Muscle of back (tissue), 13 donors: ENCODE measurements at places on chromosomes 3 and 15.
A peak's percentile ranks its signal among the peaks of the same experiment; 100 is the strongest.

DNA sequence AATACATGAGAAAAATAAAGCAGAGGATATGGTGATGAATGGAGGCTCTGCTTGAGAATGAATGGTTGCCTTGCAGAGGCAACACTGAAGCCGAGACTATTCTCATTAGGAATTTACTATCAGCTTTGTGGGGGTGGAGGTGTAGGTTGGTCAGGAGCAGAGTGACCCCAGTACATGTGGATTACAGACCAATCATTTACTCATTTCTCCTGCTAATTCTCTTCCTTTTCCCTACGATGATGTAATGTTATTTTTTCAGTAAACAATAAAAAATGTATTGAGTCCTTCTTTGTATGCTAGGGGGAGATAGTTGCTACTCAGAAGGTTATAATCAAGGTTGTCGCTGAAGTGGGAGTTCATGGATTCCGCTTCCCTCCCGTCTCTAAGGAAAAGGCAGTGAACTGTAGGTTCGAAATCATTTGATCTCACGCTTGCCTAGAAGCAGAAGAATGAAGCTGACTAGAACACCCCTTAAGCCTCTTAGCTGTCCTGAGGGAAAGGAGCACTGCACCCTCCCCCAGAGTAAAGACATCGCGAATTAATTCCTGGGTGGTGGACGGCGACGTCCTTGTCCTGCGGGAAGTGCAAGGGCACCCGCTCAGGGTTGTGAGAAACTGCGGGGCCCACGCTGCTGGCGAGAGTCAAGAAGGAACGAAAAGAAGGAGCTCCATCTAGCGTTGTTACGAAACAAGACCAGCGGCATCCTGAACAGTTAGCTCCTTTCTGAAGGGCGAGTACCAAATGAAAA, 213.2 kb upstream of the PFN2 start:
- DNase-seq, result peak; percentile 68

DNA sequence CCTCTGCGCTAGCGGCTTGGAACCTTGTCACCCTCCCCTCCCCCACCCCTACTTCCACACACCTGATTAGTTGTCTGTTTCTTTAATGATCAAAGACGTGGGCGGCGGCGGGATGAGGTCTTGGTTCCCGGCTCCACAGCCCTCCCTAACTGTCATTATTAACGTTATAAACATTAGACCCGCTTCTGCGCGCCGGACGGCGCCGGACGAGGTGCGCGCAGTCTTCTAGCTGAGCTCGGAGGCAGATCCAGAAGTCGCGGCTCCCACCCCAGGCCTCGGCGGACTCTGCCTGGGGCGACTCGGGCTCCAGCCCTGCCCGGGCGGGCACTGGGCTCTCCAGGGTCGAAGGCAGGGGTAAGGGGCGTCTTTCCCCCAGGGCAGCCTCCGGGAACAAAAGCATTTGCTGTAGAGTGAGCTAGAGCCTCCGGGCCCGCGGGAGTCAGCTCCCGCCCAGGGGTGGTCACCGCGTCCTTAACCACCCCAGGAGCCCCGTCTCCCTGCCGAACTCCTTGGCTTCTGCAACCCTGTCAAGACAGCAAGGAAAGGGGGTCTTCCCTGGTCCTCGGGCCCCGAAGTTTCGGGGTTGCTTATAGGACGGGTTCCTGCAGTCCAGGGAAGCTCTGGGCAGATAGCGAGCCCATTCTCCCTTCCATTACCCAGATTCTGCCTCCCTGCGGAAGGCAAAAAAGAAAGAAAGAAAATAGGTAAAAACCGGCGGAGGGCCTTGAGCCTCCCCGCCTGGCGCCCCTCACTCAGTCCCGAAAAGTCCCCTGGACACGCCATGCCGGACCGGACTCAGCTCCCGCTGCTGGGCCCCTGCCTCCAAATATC, 2.2 kb upstream of the ISLR2 start:
- no peak for DNase-seq

- DNase-seq, result no peak
These were observed 91.1 kb upstream of the TPM1 start for GRCh38 chr15:62951481-62951880.

DNA sequence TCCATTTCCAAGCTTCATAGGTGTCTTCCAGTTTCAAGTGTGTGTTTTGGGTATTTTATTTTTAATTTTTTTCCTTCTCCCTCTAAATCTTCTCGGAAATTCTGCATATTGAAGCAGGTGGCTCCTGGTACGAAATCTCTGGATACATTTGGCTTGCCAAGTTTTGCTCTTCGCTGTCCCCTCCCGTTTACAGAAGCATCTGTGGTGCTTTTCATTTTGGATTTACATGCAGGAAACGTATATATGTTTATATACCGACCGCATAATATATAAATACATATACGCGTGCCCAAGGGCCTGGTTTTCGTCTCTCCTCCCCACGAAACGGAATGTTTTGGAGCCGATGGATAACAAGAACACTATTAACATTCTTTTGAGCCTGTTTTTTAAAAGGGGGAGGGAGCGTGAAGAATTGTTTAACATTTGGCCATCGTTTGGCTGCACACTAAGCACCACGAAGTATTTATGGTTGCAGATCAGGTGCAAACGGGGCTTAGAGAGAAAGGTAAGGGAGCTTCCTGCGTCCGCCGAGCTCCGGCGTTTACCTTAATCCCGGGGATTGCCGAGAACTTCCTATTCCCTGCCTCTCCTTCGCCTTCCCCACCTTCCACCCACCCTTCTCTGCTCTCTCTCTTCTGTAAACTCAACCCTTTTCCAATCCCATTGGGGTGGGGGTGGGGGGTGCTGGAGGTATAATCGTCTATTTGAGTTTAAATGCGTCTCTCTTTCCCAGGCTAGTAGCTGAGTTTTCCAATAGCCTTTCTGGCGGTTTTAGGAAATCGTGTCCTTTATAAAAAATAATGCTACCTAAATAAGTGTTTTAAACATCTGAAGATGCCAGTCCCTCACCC, 1.1 kb upstream of the NLGN1 start:
- peak; percentile 19 for DNase-seq

DNA sequence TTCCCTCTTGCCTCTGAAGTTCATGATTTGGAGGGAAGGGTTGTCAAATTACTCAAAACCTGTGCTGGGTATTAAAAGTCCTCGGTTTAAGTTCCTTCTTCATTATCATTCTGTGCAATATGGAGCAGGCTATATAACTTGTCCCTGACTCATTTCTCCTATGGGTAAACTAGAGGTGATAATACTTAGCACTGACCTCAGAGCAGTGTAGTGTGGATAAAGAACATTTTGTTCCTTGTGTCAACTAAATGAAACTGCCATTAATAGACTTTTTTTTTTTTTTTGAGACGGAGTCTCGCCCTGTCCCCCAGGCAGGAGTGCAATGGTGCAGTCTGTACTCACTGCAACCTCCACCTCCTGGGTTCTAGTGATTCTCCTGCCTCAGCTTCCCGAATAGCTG, 2.2 kb upstream of the BBX start:
- no peak for DNase-seq

DNA sequence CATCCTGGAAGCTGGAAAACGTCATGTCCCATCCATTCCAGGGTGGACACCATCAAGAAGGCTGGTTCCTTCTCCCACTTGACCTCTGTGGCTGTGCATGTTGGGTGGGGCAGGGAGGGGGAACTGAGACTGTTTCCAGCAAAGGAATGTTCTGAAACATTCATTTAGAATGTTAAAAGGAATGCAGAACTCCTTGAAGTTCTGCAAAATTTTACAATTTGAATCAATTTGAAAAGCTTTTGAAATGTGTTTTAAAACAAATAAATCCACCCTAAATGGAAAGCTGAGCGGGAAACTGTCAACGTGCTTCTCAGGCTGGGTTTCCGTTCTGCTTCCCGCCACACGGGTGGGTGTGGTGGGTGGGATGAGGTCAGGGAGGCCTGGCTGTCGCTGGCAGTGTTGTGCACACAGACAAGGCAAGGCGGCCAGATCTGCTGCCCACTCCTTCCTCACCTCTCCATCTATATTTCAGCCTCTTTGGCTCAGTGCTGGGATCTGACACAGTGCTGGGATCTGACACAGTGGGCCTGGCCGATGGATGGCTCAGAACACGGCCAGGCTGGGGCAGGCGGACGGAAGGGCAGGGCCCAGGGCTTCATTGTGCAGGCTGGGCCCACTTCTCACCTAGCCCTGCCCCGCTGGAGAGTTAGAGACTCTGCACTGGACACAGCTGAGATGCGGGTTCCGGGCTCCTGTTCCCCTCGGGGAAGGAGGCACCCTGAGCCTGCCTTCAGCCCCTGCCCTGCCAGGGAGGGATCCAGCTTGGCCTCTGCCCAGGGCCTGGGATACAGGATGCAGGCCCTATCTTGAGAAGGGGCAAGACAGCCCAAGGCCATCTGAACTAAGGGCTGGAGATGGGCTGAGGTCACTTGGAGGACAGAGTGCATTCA, 110.4 kb downstream of the TMEM266 start:
- DNase-seq, result no peak

GRCh38 chr3:98690876-98691275, 72.3 kb upstream of the ST3GAL6 start:
- no peak for DNase-seq

DNA sequence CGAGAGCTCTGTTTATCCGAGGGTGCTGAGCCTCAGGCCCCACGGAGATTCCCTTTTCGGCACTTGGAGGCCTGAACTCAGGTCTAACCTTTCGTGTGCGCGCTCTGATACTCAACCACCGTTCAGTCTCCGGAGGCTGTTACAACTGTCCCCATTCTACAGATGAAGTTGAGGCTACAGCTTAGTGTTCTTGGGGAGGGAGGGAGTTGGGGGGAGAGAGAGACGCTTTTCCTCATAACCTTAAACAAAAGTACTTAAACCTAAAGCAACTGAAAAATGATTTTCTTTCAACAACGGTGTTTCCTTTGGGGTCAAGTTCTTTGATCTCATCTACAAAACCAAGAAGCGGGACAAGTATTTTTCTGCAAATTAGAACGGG, 952 bp upstream of the CHST2 start:
- no peak for DNase-seq

DNA sequence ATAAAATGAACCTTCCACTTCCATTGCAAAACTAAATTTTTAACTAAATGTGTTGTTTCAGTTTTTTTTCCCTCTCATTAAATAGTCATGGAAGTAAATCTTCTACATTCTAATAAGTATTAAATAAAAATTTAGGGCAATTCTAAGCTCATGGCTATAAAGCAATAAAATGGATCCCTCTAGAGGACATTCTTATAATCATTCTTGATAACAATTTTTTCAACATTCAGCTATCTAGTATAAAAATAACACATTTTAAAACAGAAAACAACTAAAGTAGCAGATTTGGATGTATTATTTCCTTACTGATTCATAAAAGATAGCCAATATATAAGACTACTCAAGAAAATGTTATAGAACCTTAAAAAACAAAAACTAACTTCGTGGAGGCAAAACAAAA, 393.1 kb downstream of the PLOD2 start:
- DNase-seq, result peak; percentile 9

DNA sequence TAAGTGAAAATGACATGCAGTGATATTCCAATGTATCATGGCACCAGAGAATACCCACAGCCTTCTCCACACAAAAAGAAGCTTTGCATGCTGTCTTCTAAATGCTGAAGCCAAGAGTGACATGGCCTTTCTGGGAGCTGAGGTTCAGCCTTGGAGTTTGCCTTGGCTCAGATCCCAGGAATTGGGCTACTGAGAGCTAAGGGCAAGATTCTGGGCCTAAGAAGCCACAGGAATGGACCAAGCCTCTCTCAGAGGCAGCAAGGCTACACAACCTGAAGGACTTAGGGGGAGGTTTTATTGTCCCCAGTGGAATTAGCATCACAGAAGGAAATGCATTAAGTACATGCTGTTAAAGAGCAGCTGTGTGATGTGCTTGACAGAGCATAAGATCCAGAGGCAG, 1078.5 kb downstream of the TUSC7 start:
- peak; percentile 94 for DNase-seq

DNA sequence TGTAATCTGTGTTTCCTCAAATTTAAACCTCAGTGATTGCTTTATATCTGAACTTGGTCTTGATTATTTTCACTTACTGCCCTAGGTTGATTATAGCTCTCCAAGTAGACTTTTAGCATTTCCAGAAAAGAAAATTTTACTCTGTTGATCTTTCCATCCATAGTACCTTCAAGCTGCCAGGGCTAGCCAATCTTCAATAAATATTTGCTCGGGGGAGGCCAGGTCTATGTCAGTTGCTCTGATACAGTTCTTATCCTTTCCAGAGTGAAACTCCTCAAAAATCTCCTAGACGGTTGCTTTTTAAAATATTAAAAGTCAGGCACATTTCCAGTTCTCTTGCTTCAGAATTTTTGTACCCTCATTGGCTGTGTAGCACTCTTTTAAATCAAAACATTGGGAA, 38.8 kb downstream of the RETNLB start:
- DNase-seq, result no peak

GRCh38 chr3:193897288-193897687, 238.7 kb upstream of the HES1 start:
- DNase-seq, result peak; percentile 62

DNA sequence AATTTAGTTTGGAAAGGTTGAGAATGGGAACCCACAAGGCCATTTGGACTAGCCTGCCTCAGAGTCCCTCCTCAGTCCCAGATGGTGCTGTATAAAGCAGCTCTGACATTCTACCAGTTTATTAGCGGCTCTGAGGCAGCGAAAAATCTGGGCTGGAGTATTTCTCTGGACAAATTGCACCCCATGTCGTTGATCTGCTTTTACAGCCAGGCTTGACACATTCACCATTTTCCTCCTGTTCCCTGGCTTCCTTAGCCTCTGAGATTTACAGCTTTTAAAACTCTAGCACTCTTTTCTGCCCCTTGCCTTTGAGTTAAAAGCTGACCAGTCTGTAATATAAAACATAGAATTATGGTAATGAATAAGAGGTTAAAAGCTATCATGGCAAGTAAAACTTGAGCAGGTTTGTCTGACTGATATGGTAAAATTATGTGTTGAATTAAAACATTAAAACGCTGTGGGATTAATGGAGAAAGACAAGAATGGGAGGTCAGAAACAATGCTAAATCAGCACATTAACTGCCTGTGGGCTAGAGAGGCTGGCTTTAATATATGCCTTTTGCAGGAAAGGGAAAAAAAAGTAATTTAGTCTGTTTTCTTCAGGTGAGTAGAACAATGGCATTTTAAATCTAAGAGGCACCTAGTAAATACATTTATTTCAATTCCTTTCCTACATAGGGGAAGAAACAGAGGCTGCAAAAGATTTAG, 131.2 kb downstream of the MCTP2 start:
- no peak for DNase-seq

GRCh38 chr3:72461787-72462186, 386.5 kb downstream of the SHQ1 start:
- DNase-seq, result no peak

DNA sequence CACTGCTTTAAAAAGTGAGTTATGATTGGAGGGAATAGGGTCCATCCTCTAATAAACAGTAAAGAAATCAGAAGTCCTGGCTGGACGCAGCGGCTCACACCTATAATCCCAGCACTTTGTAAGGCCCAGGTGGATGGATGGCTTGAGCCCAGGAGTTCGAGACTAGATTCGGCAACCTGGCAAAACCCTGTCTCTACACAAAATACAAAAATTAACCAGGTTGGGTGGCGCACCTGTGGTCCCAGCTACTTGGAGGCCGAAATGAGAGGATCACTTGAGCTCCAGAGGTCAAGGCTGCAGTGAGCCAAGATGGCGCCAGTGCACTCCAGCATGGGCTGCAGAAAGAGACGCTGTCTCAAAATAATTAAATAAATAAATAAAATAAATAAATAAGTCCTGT, 171.2 kb downstream of the POTEB3 start:
- DNase-seq, result no peak

- DNase-seq, result no peak
These were observed 67.9 kb downstream of the IQSEC1 start for GRCh38 chr3:13005301-13005700.

- DNase-seq, result no peak
These were observed 12.3 kb upstream of the CORO2B start for GRCh38 chr15:68566377-68566954.

- DNase-seq, result no peak
These were observed 1179.9 kb downstream of the ZPLD1 start for GRCh38 chr3:103614719-103615118.

GRCh38 chr3:55750525-55750924, 263.4 kb upstream of the WNT5A start:
- DNase-seq, result no peak
